ENCODE measurements at places on chromosomes 3 and 15.
A peak's percentile ranks its signal among the peaks of the same experiment; 100 is the strongest.

DNA sequence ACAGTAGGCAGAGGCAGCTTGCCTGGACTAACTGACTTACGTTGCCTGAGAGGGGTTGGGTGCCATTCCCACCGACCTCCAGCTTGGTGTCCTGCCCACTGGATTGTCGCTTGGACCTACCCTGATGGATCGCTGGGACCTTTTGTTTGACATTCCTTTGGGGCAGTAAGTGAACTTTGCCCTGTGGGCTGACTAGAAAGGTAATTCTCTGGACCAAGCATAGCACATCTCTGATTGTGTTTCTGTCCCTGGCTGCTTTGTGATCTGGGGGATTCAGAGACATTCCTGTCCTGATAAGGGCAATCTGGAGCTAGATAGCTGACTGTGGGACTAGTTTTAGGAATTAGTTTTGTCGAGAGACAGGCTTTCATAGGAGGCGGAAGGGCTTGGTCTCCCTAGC is 19.5 kb upstream of the IFT57 start:
- DNase-seq: no peak

- DNase-seq: no peak
Observed at GRCh38 chr3:63513791-63514190, 138.7 kb upstream of the SNTN start.

GRCh38 chr15:70297465-70298058 is 199.8 kb upstream of the TLE3 start:
- DNase-seq: no peak

DNA sequence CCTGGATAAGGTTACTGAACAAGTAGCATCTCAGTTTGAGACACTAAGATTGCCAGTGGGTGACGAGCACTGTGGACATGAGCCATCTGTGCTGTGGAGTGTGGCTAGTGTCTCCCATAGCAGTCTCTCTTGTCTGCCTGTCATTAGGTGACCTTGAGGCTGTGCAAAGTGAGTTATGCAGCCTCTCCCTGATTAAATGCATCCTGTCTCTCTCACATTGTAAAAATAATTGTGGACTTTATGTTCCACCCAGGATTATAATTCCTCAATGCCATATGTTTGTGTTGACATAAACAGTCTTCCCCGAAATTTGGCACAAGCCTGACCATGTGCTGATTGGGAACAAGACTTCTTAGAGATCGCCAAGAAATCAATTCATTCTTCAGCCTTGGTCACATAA is 168.9 kb downstream of the MYRIP start:
- no peak for DNase-seq

- DNase-seq: no peak
Observed at GRCh38 chr3:132211896-132212295, 105.3 kb upstream of the ACP3 start.

DNA sequence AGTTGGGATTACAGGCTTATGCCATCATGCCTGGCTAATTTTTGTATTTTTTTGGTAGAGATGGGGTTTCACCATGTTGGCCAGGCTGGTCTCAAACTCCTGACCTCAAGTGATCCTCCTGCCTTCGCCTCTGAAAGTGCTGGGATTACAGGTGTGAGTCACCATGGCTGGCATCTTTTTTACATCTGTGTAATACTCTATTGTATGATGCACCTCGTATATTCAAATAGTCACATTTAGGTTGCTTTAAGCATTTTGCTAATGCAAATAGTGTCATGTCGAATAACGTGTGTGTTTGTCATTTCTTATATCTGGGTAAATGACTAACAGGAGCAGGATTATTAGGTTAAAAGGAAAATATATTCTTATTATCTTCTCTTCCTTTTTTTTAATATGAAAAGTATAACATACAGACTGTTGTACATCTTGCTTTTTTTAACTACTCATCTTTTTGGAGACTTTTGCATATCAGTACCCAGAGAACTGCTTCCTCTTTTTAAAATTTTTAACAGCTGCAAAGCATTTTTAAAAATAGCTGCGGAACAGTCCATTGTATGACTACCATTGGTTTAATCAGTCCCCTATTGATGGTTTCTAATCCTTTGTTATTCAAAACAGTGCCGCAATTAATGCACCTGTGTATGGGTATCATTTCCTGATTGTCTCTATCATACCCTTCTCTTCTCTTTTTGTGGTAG is 13.4 kb downstream of the SCAMP5 start:
- DNase-seq: no peak

DNA sequence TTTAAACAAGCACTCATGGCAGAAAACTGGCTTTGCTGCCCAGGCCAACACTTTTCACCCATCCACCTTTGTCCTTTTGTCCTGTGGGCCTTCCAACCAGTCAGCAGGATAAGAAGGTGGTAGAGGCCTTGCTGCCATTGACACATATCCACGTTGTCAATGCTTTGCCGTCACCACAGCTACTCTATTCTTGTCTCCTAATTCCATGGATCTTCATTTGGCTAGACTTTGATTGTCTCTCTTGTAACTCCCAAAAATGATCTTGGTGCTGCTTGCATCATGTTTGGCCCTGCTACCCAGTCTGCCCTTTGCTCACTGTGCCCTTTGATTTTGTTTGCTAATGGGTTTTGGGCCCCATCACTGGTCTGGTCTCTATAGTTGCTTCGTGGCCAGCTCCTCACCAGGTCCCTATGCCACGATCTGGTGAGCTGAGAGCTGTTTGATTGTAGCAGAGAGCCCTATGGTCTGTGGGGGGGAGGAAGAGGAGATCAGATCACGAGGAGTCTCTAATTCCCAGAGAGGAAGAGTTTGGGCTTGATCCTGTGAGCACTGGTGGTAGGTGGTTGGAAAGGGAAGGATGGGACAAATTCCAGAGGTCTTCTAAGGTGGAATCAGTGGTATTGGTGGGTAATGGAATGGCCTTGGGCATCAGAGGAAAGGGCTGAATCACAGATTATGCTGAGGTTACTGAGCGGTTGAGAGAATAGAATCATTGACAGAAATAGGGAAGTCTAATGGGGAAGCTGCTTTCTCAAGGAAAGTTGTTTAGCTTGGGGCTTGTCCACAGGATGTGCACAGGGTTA is 40.3 kb downstream of the ABHD2 start:
- DNase-seq: no peak

- no peak for DNase-seq
Observed at GRCh38 chr3:45950686-45951600, 7.7 kb downstream of the CXCR6 start.

DNA sequence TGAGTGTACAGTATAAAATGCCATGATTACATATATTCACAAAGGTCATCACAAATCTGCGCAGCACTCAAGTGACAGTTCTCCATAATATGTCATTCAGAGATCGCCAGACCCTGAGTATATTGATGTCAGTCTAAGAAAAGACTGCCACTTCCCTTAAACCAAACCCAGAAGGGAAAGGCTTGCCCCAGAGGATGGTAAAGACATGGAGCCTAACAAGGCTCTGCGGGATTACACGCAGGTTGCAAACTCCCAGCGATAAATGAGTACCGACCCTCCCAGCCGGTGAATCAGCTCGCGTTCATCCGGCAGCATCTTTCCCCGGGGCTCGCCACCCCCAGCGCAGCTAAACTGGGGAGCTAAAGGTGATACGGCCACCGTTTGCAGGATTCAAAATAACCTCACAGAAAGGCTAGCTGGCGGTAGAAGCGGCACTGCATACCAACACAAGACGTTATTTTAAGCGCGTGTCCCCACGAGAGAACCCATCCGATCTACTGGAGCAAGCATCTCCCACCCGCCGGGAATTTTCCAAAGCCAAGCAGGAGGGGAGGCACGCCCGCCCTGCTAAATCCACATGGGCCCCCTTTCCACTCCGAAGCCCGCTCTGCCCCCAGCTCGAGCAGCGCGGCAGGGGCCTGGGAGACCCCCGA is 643 bp downstream of the MYO5A start:
- DNase-seq: no peak

DNA sequence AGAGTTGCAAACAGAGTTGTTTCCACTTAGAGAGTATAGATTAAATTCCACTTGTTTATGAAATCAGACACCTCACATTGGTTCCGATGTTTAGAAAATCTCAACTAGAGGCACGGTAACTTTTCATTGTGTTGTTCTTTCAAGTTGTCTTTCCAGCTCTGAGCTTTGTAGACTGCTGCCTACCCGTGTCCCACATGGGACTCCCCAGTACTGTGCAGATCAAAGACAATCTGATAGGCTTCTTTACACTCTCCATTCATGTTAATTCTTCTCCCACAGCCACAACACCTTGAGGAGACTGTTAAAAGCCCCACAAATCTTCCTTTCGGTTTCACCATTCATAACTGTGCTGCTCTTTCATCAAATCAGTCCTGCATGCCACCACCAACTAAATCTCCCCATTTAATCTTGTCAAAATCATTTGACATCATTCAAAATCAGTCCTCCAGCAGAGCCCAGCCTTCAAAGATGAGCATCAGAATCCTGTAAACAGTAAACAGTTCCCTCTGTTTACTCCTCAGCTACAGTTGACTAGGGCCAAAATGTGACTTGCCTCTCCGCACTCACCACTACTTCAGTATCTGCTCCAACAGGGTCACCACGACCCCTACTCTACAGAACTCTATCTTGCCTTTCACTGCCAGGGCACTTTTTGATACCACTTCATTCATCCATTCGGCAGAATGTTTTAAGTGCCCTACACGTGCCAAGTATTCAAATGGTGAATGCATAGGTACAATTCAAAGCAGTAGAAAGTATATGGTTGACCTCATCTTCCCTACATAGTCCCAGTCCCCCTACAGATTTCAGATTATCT is 8.3 kb downstream of the ANXA2 start:
- no peak for DNase-seq

- no peak for DNase-seq
Observed at GRCh38 chr3:111871809-111872623, 13.0 kb downstream of the PHLDB2 start.

GRCh38 chr15:96448923-96449322 is 118.4 kb downstream of the NR2F2 start:
- no peak for DNase-seq

GRCh38 chr15:64640146-64640871 is 135.1 kb downstream of the RBPMS2 start:
- DNase-seq: no peak

DNA sequence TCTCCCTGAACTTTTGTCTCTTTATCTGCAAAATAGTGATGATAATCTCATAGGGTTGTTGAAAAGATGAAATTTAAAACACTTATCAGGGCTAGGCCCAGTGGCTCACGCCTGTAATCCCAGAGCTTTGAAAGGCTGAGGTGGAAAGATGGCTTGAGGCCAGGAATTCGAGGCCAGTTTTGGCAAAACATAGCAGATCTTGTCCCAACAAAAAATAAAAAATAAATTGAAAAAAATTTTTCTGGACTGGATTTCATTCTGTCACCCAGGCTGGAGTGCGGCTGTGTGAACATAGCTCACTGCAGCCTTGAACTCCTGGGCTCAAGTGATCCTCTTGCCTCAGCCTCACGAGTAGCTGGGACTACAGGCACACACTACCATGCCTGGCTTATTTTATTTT is 29.6 kb downstream of the LMLN start:
- DNase-seq: no peak

DNA sequence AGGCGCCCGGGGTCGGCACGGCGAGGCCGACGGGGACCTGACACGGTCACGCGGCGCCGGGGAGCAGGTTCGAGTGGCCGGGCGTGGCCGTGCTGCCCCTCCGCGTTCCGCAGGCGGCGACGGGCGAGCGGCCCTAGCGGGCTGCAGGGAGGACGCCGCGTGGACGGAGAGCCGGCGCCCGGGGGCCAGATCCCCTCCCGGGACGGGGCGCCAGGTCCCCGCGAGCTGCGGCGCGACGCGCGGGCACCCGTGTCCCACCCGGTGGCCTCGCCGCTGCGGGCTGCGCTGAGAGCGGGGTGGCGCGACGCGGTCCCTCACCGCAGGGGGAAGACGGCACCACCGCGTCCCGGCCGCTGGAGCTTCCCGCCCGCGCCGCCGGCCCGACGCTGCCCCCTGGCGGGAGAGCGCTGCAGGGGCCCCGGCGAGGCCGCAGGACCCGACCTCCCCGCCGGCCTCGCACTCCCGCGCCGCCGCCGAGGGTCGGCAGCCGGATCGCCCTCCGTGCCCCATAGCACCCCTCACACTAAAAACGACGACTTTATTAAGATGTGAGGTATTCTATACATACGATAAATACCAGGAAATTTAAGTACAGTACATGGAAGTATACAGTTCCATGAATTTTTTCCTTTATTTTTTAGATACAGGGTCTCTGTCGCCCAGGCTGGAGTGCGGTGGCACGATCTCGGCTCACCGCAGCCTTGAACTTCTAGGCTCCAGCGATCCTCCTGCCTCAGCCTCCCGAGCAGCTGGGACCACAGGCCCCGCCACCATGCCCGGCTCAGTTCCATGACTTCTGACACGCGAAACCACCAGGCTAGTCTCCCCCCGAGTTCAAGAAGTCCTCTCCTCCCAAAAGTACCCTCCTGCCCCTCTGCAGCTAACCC is 1.3 kb upstream of the PIGZ start:
- peak; percentile 3 for DNase-seq

- DNase-seq: peak; percentile 34
Observed at GRCh38 chr3:15427182-15427880, at the start of the genes EAF1 and METTL6. EAF1 (plus strand) TSS chr3:15427598; CDS start chr3:15427780, 182 bp downstream. METTL6 (minus strand) TSS chr3:15427544; CDS start chr3:15426511, 1,033 bp downstream.

DNA sequence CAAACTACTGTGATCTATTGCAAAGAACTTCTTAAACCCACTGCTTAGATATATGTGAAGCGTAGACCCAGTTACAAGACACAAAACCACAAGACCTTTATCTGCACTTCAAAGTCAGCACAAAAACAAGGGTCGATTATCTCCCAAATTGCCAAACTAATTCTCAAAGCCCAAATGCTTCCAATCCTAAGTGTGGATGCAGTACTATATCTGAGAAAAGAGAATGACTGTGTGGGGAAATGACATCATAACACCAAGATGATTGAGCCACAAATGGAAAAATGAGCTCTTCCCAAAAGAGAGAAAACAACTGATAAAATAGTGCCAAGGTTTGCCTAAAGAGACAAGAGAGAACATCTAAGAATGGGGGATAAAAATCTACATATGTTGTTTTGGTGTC is 86.2 kb downstream of the MEIS2 start:
- no peak for DNase-seq

DNA sequence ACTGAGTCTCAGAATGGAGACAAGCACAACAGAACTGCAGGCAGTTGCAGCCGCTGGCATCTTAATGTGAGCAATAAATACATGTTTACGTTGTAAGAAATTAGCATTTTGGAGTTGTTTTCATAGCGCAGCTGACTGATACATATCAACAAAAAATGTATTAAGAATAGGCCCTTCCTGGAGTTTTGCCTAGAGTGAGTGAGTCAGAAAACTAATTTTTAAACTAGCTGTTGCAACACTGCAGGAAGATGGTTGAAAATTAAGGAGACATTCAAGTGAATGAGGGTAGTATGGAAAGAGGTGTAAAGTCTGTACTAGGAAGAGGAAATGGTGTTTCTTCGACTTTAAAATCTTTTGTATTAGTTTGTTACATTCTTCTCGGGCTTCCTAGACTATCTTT is 39.6 kb upstream of the TIMP4 start:
- DNase-seq: no peak

GRCh38 chr15:86706813-86707212 is 627.1 kb downstream of the AGBL1 start:
- DNase-seq: no peak
